ENCODE measurements at places on chromosomes 6 and 20.

- no peak for DNase-seq
Observed at GRCh38 chr6:19180348-19181072, 656.7 kb upstream of the ID4 start.

DNA sequence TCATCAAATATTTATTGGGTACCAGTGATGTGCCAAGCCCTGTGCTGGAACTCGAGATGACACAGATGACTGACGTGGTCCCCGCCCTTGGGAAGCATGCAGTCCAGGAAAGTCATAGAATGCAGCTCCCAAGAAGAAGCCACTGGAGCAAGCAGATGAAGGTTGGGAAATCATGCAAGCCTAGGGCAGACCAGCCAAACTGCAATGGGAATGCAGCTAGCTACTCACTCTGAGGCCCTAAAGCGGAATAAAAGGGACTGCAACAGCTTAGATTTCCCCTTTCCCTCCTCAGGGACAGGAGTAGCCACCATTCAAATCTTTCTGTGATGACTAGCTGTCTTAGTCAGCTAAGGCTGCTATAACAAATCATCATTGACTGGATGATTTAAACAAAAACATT, 152.2 kb downstream of the MAFB start:
- no peak for DNase-seq

GRCh38 chr6:125434760-125435159, 133.0 kb upstream of the HDDC2 start:
- no peak for DNase-seq

DNA sequence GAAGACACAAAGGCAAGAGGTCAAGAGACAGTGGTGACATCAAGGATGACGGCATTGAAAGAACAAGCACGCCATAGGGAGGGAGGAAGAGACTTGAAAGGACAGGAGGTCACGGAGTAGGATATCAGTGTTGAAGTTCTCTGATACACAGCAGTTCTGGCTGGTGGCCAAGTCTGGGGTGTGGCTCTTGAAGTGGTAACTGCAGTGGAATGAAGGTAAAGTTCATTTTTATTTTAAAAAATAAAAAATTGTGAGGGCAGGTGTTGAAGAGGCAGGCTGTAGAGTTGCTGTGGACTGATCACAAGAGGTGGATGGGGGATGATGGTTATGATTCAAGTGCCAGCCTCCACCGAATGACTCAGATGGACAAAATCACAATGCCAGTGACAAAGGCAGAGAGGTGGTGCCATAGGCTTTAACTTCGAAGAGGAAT, 53.2 kb upstream of the BMP2 start:
- DNase-seq, result no peak

- DNase-seq, result no peak
Observed at GRCh38 chr6:49543087-49543858, 7.2 kb upstream of the C6orf141 start.

- no peak for DNase-seq
Observed at GRCh38 chr6:34556031-34556471, at the start of gene SPDEF. SPDEF (minus strand) TSS chr6:34556329; CDS start chr6:34544455, 11,874 bp downstream.

GRCh38 chr20:62511915-62512610, 36.3 kb upstream of the GATA5 start:
- DNase-seq, result no peak

- peak; percentile 39 for DNase-seq
Observed at GRCh38 chr6:31308050-31308844, 36.4 kb upstream of the HLA-C start.

DNA sequence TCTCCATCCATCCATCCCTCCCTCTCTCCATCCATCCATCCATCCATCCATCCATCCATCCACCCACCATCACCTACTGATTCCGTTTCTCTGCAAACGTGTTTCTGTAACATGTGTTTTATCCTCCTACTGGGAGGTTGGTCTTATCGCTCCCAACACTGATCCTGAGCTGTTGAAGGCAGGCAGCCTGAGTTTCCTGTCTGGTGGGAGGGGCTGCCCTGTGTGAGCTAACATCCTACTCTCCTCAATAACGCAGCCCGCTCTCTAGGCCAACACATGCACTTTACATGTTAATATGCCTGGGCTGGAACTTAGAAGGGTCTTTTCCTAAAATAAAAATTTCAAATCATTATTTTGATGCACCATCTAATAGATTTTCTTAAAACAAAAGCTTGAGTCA, 126.5 kb downstream of the WDR27 start:
- DNase-seq, result no peak

- no peak for DNase-seq
Observed at GRCh38 chr6:74480561-74480960, 725.3 kb downstream of the COL12A1 start.

All from central memory CD8-positive, alpha-beta T cell (primary cell).